ENCODE measurements at places on chromosomes 2 and 18. TPM values are rescaled to one million over a fixed set of nuclear protein-coding genes. Genes with fewer than 3 reads are reported as not detected.

DNA sequence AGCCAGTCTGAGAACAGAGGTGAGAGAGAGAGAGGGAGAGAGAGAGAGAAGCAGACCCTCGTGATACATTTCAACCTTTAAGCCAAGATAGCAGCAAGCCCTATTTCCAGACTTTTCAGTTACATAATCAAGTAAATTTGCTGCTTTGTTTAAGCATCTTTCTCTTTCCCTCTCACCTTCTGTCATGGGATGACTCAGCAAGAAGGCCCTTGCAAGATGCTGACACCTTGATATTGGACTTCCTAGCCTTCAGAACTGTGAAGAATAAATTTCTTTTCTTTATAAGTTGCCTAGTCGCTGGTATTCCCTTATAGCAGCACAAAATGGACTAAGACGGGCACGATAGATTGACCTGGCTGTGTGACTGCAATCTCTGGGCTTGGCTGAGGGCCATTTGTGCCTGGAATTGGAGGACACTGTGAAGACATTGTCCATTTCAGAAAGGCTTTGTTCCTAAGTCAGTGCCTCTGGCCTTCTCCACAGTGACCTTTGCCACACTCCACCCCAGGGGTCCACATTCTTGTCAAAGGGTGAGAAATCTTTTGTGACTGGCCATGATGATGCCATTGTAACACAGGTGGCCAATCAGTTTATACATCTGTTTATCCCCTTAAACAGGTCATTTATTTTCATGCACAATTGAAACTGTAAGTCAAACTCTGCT lies 51.3 kb upstream of the ITSN2 start:
- no peak for DNase-seq

DNA sequence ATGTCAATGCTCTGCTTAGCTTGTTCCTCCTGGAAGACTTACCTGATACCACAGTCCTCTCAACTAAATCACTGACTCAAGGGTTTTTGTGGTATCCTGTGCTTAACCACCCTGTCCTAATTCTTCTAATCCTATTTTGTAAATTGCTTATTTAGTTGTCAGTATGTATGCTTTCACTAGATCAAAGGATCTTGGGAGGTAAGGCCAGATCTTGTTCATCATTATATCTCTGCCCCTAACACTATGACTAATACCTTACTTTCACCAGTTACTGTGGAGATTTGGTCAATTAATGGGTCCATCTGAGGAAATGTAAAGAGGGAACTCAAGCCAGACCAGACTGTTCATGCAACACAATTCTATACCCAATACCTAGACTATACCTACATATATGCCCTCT lies 203.2 kb downstream of the GULP1 start:
- DNase-seq, result no peak

The RASGRP3 gene
- polyA plus RNA-seq, result 25.1 TPM

GRCh38 chr18:32754508-32755263 lies 18.1 kb downstream of the KLHL14 start:
- DNase-seq, result no peak

- DNase-seq, result no peak
These were observed 26.7 kb downstream of the STARD6 start for GRCh38 chr18:54330768-54331548.

The KLHL14 gene
- polyA plus RNA-seq, result 27.0 TPM

DNA sequence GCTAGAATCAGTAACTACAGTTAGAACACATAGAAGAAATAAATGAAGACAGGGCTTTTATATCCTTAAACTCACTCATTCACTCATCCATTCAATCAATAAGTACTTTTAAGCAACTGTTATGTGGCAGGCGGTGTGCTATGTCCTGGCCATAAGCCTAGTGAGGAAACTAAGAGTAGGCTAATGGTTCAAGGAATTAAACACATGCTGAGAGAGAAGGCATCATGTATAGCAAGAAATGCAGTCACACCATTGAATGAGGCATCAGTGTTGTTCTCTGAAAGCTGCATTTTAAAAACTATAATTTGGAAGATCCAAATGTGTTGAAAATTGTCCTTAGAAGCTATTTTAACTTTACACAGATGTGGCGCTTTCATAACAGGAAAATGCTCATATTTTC lies 86.5 kb upstream of the DTNA start:
- no peak for DNase-seq

DNA sequence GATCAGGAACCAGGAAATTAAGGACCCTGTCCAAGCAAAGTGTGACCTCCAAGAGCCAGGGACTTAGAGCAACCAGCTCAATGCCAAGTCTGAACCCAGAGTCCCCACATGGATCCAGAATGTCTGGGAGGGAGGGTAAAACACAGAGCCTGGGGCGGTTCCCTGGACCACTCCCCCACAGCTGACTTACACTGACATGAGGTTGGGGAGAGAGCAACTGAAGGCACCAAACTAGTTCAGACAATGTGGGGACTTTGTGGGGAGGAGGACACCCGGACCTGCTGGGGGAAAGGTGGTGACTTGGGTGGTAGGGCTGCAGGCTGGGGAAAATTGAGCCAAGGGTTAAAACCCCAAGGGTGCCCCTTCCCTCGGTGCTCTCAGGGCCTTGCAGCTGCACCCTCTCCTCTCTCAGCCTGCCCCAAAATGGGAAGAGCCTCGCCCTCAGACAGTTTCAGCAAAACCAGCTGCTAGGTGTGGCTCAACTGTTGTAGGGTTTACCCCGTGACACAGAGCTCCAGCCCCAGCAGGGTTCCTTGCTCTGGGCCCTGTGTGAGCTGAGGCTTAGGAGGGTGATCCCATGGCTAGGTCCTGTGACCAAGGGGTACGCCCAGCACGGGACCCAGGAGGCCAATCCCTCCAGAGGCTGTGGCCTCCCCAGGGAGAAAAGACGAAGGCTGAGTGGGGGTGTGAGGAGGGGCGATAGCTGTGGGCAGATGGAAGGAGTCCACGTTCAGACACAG lies 28.6 kb downstream of the MARCO start:
- DNase-seq, result no peak

The DYNAP gene
- not detected for polyA plus RNA-seq

GRCh38 chr2:71684226-71685072 lies 231.1 kb downstream of the DYSF start:
- no peak for DNase-seq

The TUBA4B gene
- polyA plus RNA-seq, result 1.4 TPM

DNA sequence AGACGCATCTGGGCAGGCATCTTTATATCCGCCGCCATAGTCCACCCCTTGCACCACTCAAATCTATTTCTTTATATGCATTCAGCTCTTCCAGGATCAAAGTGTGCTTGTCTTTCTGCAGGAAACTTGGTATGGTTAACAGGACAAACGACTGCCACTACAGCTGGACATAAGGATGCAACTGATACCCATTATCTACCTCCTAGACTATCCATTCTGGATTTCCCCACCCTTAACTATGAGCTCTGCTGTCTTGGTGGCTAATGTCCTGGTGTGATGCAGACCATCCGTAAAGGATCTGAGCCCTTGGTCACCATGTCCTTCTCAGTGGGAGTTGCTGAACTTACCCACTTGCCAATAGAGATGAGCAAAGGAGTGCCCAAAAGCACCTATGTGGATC lies 40.1 kb upstream of the SPATS2L start:
- DNase-seq, result no peak

DNA sequence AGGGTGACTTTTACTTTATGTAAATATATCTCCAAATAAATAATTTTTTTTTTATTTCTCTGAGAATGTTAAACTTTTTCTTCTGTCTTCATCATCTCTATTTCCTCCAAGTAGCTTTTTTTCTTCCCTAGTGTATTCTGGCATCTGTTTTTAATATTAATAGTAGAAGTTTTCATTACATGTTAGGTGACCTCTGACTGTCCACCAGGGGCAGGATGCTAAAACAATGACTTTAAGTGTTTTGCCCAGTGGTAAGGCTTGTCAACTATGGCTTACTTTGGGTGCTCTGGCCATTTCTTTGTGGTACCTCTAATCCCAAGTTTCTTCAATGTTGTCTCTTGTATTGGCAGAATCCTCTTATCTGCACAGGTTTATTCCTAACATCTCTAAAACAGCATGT lies 127.1 kb downstream of the SRBD1 start:
- DNase-seq, result no peak
